ENCODE measurements at places on chromosomes 6 and 20. TPM values are rescaled to one million over a fixed set of nuclear protein-coding genes. Genes with fewer than 3 reads are reported as not detected.
A peak's percentile ranks its signal among the peaks of the same experiment; 100 is the strongest.

The BTN1A1 gene
- not detected for total RNA-seq

The IL17F gene
- total RNA-seq = not detected

The PTCRA gene
- total RNA-seq = not detected

The PROCR gene
- 5.4 TPM for total RNA-seq

GRCh38 chr6:6728169-6728941 lies 139.8 kb downstream of the LY86 start:
- no peak for DNase-seq

DNA sequence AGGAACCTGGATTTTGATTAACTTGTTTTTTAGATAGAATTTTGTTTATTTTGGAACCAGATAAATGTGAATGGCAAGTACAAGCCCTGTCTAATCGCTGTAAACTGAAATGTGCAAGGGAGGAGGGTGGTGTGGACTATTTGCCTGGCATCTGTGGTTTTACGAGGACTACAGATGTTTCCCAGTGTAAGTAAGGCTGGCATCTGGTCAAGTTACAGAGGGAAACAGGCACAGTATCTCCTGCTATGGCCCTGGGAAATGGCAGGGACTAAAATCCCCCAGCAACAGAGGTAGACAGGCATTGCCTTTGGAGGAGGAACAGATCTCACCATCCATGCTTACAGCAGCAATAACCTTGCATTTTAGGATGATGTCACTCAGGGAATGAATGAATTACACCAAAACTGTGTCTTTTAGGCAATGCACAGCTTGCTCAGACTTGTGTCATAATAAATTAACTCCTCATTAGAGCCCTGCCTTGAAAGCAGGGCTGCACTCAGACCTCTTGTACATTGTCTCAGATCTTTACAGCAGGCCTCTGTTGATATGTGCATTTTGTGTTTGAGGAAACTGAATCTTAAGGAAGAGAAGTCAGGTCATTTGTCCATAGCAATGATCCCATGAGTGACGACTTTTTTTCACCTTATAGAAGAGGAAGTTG lies 96.2 kb downstream of the TCP11 start:
- peak; percentile 9 for DNase-seq

DNA sequence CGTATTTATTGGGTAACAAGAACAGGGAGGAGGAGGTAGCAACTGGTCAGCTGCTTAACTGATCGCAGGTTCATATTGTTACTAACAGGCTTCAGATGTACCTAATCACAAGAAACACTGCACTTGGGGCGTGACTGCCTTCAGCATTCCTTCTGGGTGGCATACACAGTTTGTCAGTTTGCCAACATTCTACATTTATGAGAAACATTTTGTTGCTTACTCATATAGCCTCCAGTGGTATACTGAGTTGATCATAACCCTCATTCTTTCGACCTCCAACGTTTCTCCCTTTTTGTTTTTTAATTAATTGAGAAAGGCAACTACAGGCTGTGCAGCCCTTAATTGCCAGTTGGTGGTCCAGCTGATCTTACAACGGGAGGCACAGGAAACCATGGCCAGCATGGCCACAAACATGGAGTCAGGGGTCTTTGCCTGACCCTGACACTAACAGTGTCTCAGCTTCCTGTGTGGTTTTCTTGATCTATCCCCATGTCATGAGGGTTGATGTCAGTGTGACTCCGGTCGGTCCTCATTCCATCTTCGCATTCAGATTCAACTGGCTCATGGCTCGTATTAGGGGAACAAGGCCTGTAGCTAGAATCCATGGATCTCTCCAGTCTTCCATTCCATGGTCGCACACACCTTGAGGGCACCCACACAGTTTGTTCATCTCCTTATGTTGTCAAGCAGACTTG lies 9.4 kb downstream of the EPB41L2 start:
- no peak for DNase-seq

- DNase-seq = peak; percentile 88
These were observed 161.4 kb downstream of the LY86 start for GRCh38 chr6:6749702-6750491.

DNA sequence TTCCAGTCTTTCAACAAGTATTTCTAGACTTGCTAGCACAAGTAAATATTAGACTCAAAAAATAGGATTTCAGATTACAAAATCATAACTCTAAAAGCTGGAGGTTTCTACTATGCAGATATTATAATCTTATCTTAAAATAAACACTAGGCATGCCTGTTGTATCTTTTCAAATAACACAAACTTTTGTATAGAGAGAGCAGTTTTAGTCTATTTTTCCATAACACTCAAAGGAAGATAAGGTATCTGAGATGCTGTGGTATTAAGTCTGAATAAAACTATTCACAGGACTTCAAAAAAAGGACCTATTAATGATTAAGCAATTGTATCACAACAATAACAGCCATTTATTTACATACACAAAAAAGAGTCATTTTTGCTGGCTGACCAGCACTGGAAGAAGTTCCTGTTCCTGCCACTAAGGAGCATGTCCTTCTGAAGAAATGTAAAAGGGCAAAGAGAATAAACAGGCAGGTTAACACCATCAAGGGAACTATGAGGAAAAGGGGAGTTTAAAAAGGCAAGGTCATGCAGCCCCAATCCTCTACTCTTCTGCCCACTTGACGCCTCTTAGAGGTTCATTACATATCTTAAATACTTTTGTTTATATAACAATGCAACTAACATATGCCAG lies 39.4 kb downstream of the REPS1 start:
- DNase-seq = no peak

- DNase-seq = no peak
These were observed 70.8 kb upstream of the ATXN1 start for GRCh38 chr6:16832043-16832567.

DNA sequence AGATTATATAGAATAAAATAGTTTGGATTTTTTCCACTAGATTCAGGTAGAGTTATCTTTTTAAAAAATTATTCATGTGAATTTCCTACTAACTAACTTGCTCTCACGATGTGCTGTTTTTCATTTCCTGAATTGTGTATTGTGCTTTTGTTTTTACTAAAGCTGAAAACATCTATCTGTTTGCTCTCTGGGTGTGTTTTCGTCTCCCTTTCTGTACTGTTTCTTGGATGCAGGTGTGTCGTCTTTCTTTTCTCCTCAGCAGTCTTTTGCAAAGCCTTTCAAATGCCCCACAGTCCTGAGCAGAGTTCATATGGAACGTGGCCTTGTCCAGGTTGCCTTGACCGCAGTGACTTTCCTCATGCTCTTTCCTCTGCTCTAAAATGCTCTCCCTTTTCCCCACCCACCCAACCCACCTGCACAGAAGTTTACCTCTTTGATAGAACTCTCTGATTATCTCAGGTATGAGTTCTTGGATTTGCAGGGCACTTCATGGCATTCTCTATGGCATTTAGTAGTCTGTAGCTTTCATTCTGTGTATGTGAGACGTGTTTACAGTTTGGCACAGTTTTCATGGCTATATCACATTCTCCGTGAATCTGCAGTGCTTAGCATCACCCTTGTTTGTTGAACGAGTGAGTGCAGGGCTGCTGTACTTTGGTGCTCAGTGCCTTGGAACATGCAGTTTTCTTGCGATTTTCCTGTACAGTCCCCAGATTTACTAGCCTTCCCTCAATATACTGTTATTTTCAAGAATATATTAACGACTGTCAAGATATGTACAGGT lies 77.1 kb downstream of the FARS2 start:
- DNase-seq = no peak
